Colonic mucosa (tissue), 4 donors: ENCODE measurements at places on chromosomes 2 and 18. TPM values are rescaled to one million over a fixed set of nuclear protein-coding genes. Genes with fewer than 3 reads are reported as not detected.

PPP1R1C gene
- not detected for total RNA-seq

CHST10 gene
- total RNA-seq = 0.44 TPM

CFC1 gene
- total RNA-seq = not detected

FAM117B gene
- total RNA-seq = 20.1 TPM

RNU2-63P gene
- total RNA-seq = 5.7 TPM

PPM1G gene
- total RNA-seq = 63.0 TPM

DUSP19 gene
- 2.5 TPM for total RNA-seq

CXCR4 gene
- 3.6 TPM for total RNA-seq

SSB gene
- total RNA-seq = 49.5 TPM

MC2R gene
- not detected for total RNA-seq

RSAD2 gene
- total RNA-seq = 4.7 TPM

BCL11A gene
- 22.9 TPM for total RNA-seq

GALR1 gene
- total RNA-seq = 0.16 TPM

AQP12B gene
- 9.6 TPM for total RNA-seq

KCNIP3 gene
- 1.5 TPM for total RNA-seq

CYRIA gene
- 3.8 TPM for total RNA-seq

NAT8 gene
- total RNA-seq = 0.64 TPM

C1QL2 gene
- not detected for total RNA-seq

FSHR gene
- total RNA-seq = not detected

CFAP53 gene
- total RNA-seq = 0.44 TPM

IL37 gene
- 0.99 TPM for total RNA-seq

SGPP2 gene
- total RNA-seq = 54.0 TPM

SCYGR6 gene
- not detected for total RNA-seq

DNAJC5G gene
- not detected for total RNA-seq

RAMP1 gene
- total RNA-seq = 2.7 TPM

VSNL1 gene
- 7.4 TPM for total RNA-seq

POTEJ gene
- total RNA-seq = not detected

PLGLB1 gene
- total RNA-seq = 4.2 TPM

VWA3B gene
- 3.2 TPM for total RNA-seq

COL3A1 gene
- total RNA-seq = 260 TPM

KANSL1L gene
- total RNA-seq = 7.7 TPM

OTOF gene
- total RNA-seq = not detected

TCF23 gene
- total RNA-seq = 0.07 TPM

SLC23A3 gene
- 4.7 TPM for total RNA-seq

ZEB2 gene
- total RNA-seq = 29.6 TPM

SRD5A2 gene
- total RNA-seq = not detected

DPP4 gene
- total RNA-seq = 25.5 TPM

PER2 gene
- total RNA-seq = 22.1 TPM

SFT2D3 gene
- 6.0 TPM for total RNA-seq

PUS10 gene
- total RNA-seq = 6.9 TPM

GGCX gene
- total RNA-seq = 49.9 TPM

KIF1A gene
- 4.3 TPM for total RNA-seq

DYSF gene
- total RNA-seq = 2.4 TPM

LINC00305 gene
- not detected for total RNA-seq

HOXD13 gene
- total RNA-seq = 0.77 TPM

ZNF514 gene
- 12.8 TPM for total RNA-seq

KCNG2 gene
- not detected for total RNA-seq

SNRNP200 gene
- 127 TPM for total RNA-seq

UGT1A8 gene
- 16.8 TPM for total RNA-seq

CCDC141 gene
- 0.42 TPM for total RNA-seq

CNGA3 gene
- total RNA-seq = 0.35 TPM

NLRC4 gene
- 0.74 TPM for total RNA-seq
